Trophoblast cell (in vitro differentiated cells and primary cell): ENCODE measurements at places on chromosomes 7 and 10.

DNA sequence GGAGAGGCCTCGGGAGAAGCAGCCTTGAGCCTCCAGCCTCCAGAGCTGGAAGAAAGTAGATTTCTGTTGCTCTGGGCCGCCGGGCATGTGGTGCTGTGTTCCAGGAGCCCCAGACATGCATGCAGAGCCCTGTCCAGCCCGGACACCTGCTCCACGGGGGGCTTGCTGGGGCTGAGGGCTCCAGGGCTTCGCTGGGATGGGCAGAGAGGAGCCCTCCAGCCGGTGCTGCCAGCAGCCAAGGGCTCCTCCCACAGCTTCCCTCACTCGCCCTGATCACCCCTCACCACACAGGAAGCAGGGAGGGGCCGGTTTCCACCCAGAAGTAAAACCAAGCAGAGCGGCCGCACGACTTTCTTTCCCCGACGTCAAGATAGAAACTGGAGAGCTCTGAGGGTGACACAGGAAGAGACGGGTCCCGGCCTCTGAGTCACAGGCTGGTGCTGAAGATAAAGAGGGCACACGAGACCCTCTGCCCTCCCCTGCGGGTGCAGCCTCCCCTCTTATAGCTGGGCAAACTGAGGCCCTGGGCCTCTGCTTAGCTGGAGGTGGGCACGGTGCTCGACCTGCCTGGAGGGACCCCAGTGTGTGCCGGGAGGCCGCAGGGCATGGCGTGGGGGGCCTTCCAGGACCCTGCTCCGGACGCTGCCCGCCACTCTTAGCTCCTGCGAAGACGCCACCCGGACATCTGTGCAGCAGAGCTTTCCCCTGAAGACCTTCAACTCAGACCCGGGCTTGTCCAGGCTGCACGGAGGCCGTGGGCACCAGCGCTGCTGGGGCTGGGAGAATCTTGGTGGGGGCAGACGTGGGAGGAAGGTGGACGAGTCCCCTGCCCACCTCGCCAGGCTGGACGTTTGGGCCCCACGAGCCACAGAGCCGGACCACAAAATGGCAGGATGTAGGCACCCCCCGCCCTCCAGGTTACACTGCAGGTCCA, 31.1 kb downstream of the ADAP1 start:
- no peaks in the 10 kb centered on the region for H3K27me3 ChIP-seq
- no peak overlapping the region for H3K4me3 ChIP-seq
- H3K36me3 ChIP-seq = no peaks in the 10 kb centered on the region
- no peak for DNase-seq
- H3K27ac ChIP-seq = no peak overlapping the region

- no peak overlapping the region for H3K4me3 ChIP-seq
- no peak for DNase-seq
- no peaks in the 10 kb centered on the region for H3K4me1 ChIP-seq
Measured at GRCh38 chr10:91289305-91289704, 68.8 kb downstream of the PCGF5 start.

DNA sequence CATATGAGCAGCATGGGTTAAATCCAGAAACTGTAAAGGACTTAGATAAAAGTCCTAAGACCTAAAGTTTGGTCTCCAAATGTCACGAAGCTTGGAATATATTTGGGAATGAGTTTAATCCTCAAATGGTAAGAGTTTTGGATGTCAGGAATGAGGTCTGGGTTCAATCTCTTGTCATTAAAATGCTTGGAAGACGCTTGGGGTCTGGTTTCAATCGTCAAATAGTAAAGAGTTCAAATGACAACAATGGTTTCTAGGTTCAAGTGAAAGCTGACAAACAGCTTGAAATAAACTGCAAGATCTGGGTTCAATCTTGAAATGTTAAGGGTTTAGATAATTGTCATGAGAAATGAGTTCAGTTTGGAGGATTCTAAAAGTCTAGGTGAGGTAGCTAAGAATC, 385.5 kb upstream of the HPS1 start:
- H3K27me3 ChIP-seq = no peaks in the 10 kb centered on the region
- peak overlapping the region; percentile 44 for H3K27ac ChIP-seq
- no peaks in the 10 kb centered on the region for H3K4me1 ChIP-seq
- no peak for DNase-seq
- H3K4me3 ChIP-seq = no peak overlapping the region

DNA sequence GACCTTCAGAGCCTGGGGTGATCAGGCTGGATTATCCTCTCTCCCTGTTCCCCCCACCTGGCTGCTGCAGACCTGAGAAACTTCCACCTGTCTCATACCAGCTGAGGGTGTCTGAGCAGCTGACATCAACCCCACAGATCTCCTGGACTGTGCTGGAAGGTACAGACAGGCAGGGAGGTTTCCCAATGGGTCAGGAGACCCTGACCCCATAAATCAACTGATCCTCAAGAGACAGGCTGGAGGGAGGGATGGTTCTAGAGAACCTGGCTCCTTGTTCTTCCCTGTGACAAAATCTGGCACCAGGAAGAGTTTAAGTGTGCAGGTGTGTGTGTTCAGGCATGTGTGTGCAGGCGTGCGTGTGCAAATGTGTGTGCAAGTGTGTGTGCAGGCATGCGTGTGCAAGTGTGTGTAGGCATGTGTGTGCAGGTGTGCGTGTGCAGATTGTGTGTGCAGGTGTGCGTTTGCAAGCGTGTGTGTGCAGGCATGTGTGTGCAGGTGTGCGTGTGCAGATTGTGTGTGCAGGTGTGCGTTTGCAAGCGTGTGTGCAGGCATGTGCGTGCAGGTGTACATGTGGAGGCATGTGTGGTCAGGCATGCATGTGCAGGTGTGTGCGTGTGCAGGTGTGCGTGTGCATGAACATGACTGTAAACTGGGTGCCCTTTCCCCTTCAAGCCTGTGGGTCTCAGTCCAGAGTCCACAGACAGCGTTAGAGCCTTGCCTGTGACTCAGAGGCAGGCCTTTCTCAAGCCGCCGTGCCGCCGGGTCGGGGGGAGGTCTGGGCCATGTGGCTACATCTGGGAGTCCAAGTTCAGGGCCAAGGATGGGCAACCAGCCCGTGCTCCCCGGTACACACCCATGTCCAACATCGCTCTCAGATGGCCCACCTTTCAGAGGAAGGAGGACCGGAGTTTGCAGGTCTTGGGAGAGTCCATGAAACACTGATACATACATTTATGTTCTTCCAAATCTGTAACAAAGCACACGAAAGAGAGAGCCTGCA, 50.1 kb upstream of the ELN start:
- H3K27me3 ChIP-seq = no peaks in the 10 kb centered on the region
- H3K36me3 ChIP-seq = no peaks in the 10 kb centered on the region
- H3K4me3 ChIP-seq = peak overlapping the region; percentile 30
- H3K4me1 ChIP-seq = peaks cover 8% of the 10 kb centered on the region
- no peak overlapping the region for H3K27ac ChIP-seq

DNA sequence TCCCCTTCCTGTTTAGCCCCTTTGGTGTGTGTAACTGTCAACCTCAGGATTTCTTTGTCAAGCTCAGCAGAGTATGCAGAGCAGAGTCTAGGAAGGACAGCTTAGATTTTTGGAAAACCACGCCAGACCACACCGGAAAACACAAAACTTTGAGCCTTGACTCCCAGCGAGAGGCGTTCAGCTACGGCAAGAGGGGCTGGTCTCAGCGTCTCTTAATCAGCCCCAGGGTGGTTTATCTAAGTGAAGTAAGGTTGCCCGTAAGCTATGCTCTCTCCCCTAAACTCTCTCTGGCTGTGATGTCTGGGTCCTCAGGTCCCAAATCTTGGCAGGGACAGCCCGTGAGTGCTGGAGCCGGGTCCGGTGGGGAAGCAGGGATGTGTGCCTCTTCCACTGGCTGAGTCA, 230.9 kb downstream of the KLF6 start:
- H3K4me1 ChIP-seq = no peaks in the 10 kb centered on the region
- no peaks in the 10 kb centered on the region for H3K36me3 ChIP-seq
- no peaks in the 10 kb centered on the region for H3K27me3 ChIP-seq
- no peak overlapping the region for H3K27ac ChIP-seq
- peak; percentile 8 for DNase-seq
- no peak overlapping the region for H3K4me3 ChIP-seq

GRCh38 chr10:126843299-126843934, 61.8 kb upstream of the DOCK1 start:
- no peaks in the 10 kb centered on the region for H3K36me3 ChIP-seq
- DNase-seq = no peak
- no peaks in the 10 kb centered on the region for H3K4me1 ChIP-seq
- H3K27ac ChIP-seq = no peak overlapping the region

GRCh38 chr10:20334559-20334958, 518.3 kb downstream of the PLXDC2 start:
- no peaks in the 10 kb centered on the region for H3K27me3 ChIP-seq
- peak; percentile 32 for DNase-seq
- no peak overlapping the region for H3K4me3 ChIP-seq
- no peaks in the 10 kb centered on the region for H3K36me3 ChIP-seq
- H3K4me1 ChIP-seq = peaks cover 10% of the 10 kb centered on the region
- peak overlapping the region; percentile 29 for H3K27ac ChIP-seq

GRCh38 chr10:63084690-63085382, 48.3 kb upstream of the NRBF2 start:
- DNase-seq = no peak
- H3K36me3 ChIP-seq = no peaks in the 10 kb centered on the region
- no peak overlapping the region for H3K4me3 ChIP-seq
- H3K27me3 ChIP-seq = no peaks in the 10 kb centered on the region
- no peak overlapping the region for H3K27ac ChIP-seq

DNA sequence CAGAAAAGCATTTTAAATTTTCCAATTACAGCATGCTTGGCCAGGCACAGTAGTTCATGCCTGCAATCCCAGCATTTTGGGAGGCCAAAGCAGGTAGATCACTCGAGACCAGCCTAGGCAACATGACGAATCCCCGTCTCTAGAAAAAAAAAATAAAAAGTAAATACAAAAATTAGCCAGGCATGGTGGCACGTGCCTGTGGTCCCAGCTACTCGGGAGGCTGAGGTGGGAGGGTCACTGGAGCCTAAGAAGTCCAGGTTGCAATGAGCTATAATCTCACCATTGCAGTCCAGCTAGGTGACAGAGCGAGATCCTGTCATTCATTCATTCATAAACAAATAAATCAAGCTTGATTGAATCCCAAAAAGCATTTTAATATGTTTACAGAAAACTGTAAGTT, 234.9 kb downstream of the PARD3 start:
- no peaks in the 10 kb centered on the region for H3K27me3 ChIP-seq
- H3K4me3 ChIP-seq = no peak overlapping the region
- H3K36me3 ChIP-seq = no peaks in the 10 kb centered on the region
- no peak for DNase-seq

DNA sequence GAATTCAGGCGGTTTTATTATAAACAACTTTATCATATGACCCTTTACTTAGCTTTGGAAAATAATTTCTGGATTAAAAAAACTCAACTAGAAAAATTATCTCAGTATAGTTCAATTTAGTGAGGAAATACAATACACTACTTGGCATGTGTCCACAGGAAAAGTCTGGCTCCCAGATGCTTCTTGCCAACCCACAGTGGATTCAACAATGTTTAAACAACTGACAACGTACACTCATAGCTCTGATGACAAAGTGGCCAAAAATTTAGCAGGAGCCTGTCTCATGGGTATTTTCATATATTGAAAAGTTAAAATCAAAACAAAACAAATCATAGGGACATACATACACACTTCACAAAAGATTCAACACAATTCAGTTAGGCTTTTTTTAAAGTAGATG, 158.8 kb downstream of the SKAP2 start:
- H3K36me3 ChIP-seq = no peaks in the 10 kb centered on the region
- H3K27me3 ChIP-seq = no peaks in the 10 kb centered on the region
- no peak for DNase-seq
- H3K27ac ChIP-seq = no peak overlapping the region

GRCh38 chr10:89262086-89263051, 10.8 kb upstream of the LIPA start:
- H3K27ac ChIP-seq = no peak overlapping the region
- H3K36me3 ChIP-seq = no peaks in the 10 kb centered on the region
- DNase-seq = peak; percentile 99
- H3K27me3 ChIP-seq = no peaks in the 10 kb centered on the region

DNA sequence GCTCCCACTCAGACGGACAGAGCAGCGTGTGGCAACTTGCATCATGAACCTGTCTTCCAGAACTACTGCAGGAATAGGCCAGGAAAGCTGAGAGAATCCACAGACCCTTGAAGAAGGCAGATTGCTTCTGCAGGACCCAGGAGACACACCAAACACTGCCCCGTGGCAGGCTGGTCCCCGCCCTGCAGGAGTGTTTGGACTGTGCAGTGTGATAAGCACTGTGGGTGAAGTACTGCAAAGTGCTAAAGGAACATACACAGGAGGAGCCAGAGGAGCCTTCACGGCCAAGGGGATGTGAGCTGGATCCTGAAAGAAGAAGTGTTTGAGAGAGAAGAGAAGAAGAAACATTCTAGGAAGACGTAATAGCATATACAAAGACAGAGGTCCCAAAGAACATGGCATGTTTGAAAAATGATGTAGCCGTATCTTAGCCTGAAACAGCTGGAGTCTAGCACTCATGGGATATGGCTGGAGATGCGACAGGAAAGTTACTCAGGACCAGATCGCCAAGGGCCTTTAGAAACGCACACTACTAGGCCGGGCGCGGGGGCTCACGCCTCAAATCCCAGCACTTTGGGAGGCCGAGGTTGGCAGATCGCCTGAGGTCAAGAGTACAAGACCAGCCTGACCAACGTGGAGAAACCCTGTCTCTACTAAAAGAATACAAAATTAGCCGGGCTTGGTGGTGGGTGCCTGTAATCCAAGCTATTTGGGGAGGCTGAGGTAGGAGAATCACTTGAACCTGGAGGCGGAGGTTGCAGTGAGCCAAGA, 96.9 kb upstream of the RHEB start:
- H3K4me1 ChIP-seq = no peaks in the 10 kb centered on the region
- no peak for DNase-seq
- no peaks in the 10 kb centered on the region for H3K36me3 ChIP-seq
- H3K27me3 ChIP-seq = no peaks in the 10 kb centered on the region
- H3K27ac ChIP-seq = no peak overlapping the region

- no peaks in the 10 kb centered on the region for H3K4me1 ChIP-seq
- no peak overlapping the region for H3K27ac ChIP-seq
- peaks cover 2% of the 10 kb centered on the region for H3K36me3 ChIP-seq
- peak overlapping the region; percentile 46 for H3K4me3 ChIP-seq
Measured at GRCh38 chr7:149294634-149295480, 32.9 kb downstream of the ZNF783 start.

DNA sequence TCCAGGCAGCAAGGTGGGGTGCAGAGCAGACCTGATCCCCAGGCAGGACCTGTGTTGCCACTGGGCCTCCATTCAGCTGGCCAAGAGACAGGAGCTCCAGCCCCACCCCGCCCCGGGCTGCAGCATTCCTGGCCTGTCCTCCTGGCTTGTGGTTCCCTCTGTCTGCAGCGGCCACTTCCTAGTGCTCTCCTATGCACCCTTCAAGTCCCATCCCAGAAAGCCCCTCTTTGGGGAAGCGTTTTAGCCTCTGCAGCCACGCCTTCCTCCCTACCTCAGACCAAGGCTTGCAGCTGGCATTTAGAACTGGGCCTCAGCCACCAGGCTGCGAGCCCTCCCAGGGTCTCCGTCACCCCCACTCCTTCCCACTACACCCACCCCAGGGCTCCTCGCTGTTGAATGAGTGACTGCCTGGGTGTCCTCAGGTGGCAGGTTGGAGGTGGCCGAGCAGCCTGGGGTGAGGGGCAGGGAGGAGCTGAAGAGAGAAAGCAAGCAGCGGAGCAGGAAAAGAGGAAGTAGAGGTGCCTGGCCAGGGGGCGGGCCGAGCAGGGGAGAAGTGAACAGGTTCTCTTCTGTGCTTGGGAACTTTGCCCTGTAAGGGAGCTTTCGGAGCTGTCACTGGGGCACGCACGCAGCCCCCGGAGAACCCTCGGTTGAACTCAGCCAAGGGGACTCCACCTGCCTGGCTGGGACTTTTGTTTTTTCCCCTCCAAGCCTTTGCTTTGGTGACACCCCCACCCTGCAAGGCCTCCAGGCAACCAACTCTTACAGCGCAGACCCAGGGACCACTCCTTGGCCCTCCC, 109.1 kb upstream of the TNRC18 start:
- H3K36me3 ChIP-seq = peaks cover 20% of the 10 kb centered on the region
- peak; percentile 51 for DNase-seq
- no peak overlapping the region for H3K4me3 ChIP-seq
- H3K27me3 ChIP-seq = no peaks in the 10 kb centered on the region
- H3K4me1 ChIP-seq = peaks cover 35% of the 10 kb centered on the region
